ENCODE measurements at places on chromosomes 5 and 9.

GRCh38 chr9:86946201-86947145 lies 833 bp downstream of the GAS1 start:
- DNase-seq: peak; percentile 65

GRCh38 chr5:141934099-141934844 lies 10.6 kb downstream of the DELE1 start:
- DNase-seq: peak; percentile 73

- peak; percentile 14 for DNase-seq
These were observed 7.7 kb downstream of the FBXO38 start for GRCh38 chr5:148391422-148391821.

- DNase-seq: no peak
These were observed 101.7 kb upstream of the FCN2 start for GRCh38 chr9:134778841-134779411.

DNA sequence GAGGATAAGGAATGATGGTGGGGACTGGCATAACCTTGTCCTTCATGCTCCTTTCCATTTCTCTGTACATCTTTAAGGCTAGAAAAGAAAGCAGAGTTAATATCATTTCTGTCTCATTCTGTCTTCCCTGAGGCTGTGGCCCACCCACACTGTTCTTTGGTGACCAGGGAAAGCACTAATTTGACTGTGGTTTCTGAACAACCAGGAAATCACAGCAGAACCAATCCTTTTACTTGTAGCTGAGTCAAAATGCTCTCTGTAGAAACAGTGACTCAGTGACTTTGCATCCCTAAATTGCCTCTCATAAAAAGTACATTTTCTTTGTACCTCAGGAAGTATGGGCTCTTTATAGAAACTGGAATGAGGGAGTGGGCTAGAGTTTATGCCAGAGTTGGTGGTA lies 28.1 kb downstream of the IL33 start:
- no peak for DNase-seq

DNA sequence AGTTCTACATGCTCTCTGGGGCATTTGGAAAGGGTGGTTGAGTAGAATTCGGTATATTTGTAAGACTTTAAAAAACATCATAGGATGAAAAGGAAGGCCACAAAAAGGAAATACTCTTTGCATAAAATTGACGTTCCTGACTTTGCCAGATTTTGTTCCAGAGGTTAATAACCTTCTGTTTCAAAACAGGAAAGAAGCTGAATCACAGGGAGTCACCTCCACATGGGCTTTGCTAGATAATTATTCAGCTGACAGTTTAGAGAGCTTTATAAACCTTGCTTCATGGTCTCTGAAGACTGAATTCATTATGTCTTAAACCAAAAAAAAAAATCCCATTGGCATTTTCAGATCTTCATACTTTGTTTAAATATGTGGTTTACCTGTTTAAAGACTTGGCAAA lies 203.7 kb downstream of the SEMA6A start:
- DNase-seq: no peak

- peak; percentile 20 for DNase-seq
These were observed 37.3 kb upstream of the ADRA1B start for GRCh38 chr5:159878988-159879471.

GRCh38 chr9:83219154-83219923 lies 156.4 kb upstream of the RASEF start:
- DNase-seq: peak; percentile 38

DNA sequence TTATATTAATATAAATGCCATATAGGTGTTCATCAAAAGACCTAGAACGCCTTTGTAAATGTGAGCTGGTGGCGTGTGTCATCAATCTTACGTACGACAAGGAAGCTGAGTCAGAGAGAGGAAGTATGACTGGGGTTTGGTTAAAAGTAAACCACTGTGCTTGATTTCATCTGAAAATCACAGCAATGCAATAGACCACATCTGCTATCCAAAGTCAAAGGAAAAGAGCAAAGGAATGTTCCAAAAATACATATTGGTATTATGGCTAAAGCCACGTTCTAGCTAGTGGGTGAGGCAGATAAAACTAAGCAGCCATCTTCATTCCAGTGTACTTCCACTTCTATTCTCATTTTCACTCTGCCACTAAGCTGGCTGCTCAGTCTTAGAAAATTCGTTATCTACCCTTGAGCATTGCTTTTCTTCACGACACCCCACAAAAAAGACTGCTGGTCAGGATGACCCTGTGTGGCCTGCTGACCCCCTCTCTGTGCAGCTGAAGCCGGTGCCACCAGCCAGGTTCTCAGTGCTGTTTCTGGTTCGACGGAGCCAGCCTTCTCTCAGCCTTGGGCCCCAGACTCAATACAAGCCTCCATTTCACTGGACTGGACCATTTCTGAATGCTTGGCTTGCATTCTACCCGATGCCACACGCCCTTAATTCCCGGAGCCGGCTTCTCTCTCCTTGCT lies 23.8 kb downstream of the SHC3 start:
- DNase-seq: peak; percentile 21

DNA sequence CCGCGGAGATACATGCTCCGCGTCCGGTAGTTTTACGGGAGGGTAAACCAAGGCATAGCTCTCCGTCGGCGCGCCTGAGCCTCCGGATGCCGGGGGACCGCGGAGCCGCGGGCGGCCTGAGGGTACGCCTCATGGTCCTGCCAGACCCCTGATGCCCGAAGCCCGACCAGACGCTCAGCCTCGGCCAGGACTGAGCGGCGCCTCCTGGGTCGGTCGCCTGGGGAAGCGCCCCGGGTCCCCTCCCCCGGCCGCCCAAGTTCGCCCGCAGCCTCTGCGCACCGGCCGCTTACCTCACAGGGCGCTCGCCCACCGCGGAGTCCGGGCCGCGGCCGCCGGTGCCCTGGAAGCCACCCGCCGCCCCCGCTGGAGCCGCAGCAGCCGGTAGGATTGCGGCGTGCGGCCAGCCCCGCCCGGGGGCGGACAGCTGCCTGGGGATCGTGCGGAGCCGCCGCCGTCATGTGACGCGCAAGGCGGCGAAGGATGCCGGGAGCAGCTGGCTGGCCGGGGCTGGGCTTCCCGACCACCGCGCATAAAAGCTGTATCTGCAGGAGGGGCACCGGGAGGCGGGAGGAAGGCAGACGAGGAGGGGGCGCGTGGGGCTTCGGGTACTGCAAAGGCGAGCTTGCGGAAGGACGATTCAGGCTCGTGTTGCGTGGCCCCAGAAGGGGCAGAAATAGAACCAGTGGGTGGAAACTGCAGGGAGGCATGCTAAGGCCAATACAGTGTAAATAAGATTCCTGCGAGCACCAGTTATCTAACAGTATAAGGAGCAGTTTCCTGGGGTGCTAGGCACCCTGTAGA lies at the start of gene FBXO10:
TSS of gene FBXO10 (minus strand) at position 460 of the 801 bp plus-strand sequence. CDS start 34,612 bp downstream, outside the sequence.
- DNase-seq: peak; percentile 67

- no peak for DNase-seq
These were observed 48.8 kb downstream of the CD180 start for GRCh38 chr5:67147760-67148159.

DNA sequence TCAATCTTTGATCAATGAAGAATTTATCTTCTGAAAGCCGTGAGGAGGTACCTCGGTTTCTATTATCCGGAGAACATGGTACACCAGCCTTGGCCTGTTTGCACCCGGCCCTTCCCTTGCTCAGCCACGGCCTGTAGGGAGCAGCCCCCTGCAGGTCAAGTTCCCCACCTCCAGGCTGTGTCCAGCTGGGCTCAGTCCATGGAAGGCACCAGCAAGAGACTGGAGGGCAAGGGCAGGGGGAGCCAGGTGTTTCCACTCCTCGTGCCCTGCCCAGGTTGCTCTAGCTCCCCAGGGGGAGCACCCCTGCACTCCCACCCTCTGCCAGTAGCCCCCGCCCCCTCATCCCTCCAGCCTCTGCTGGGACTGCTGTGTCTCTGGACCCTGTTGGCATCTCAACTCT lies 87.3 kb upstream of the ADAMTS2 start:
- no peak for DNase-seq

GRCh38 chr5:110923971-110924370 lies 147.5 kb upstream of the TSLP start:
- no peak for DNase-seq

- peak; percentile 13 for DNase-seq
These were observed 97.8 kb upstream of the HAND1 start for GRCh38 chr5:154575546-154576428.

DNA sequence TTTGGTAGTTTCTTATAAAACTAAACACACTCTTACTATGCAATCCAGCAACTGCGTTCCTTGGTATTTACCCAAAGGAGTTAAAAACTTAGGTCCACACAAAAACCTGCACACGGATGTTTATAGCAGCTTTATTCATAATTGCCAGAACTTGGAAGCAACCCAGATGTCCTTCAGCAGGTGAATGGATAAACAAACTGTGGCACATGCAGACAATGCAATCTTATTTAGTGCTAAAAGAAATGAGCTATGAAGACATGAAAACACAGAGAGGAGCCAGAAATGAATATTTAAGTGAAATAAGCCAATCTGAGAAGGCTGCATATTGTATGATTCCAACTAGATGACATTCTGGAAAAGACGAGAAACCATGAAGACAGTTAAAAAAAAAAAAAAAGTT lies 10.7 kb downstream of the WNK2 start:
- DNase-seq: no peak

- DNase-seq: no peak
These were observed 94.3 kb upstream of the OTULINL start for GRCh38 chr5:14486996-14487896.

DNA sequence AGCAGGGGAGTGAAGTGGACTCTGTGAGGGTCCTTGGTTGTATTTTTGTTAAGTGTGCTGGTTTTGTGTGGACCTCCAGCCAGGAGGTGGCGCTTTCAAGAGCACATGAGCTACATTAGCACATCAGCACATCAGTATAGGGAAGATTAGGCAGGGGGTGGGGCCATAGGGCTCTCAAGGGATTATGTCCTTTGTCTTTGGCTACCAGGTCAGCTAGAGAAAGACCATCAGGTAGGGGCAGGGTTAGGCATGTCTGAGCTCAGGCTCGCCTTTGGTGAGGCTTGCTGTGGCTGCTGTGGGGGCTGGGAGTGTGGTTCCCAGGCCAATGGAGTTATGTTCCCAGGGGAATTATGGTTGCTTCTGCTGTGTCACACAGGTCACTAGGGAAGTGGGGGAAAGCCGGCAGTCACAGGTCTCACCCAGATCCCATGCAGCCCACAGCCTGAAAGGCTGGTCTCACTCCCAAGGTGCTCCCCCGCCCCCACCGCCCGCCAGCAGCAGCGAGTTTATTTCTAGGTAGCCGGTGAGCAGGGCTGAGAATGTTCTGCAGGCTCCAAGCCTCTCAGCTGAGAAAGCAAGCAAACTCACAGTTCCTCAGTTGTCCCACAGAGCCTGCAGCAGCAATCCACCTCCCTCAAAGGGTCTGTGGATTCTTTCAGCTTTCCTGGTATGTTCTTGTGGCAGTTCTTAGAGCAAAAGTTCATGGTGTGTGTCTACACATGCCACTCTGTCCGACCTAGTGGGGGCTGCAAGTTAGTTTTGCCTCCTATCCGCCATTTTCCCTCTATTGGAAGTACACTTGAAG lies 13.7 kb downstream of the OR1J1 start:
- peak; percentile 66 for DNase-seq

DNA sequence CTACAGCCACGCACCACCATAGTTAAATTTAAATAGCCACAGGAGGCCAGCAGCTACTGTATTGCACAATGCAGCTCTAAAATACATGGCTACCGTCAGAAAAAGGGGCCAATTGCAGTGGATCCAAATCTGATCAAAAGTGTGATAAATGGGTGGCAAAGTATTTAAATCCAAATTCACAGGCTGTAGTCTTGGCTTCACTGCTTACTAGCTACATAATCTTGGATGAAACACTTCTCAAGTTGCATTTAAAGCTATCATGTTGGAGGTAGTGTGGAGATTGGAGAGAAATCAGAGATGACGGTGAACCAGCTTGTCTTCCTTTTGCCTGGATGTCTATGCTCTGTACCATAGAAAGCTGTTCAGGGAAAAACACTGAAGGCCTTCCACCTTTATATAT lies 24.0 kb upstream of the SLC44A1 start:
- DNase-seq: no peak

DNA sequence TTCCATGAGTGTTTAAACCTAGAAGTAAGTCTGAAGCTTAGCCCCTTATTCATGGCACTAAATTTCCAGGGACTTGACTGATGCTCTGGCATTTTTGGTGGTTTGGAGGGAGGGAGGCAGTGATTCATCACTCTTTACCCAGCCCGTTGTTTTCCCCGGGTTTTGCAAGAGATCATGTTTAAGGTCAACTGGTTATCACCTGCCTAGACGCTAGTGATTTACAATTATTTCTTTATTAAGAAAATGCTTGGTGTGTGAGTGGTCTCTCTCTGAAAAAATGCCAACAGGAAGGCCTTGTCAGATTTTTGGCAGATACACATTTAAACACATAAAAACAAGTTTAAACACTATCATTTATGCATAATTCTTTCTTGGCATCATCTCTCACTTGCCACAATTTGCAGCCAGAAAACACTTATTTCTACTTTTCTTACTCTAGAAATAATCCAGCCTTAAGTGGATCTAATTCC lies 737.9 kb upstream of the ZNF608 start:
- DNase-seq: no peak

DNA sequence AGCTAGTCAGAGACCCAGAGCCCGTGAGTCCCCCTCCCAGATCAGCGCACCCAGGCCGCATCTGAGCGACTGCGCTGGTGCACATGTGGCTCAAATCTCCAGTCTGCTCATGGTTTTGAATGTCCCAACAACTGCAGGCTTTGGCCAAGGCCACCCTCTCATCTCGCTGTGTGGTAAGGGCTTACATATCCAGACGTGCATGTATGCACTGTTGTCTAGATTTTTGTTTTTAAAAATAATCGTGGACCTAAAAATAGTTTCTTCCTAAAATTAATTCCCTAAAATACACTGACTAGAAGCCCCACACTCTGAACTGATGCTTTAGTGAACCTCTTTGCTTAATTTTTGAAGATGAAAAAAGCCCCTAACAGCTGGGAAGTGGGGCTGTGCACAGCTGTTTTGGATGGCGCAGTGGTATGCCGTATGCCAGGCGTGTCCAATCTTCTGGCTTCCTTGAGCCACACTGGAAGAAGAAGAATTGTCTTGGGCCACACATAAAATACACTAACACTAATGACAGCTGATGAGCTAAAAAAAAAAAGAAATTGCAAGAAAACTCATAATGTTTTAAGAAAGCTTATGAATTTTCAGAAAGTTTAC lies 143.0 kb upstream of the LHFPL2 start:
- DNase-seq: no peak

DNA sequence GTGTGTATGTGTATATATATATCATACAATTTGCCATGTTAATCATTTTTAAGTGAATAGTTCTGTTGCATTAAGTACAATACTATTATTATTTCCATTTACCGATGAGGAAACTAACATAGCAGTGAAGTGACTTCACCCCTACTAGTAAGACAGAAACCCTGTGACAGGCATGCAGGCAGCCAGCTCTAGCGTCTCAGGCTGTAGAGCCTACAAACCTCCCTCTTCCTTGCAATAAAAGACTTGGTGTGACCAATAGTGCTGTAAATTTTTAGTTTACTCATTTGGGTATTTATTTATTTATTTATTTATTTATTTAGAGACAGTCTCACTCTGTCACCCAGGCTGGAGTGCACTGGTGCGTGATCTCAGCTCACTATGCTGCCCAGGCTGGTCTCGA lies 24.7 kb downstream of the FNBP1 start:
- DNase-seq: no peak

DNA sequence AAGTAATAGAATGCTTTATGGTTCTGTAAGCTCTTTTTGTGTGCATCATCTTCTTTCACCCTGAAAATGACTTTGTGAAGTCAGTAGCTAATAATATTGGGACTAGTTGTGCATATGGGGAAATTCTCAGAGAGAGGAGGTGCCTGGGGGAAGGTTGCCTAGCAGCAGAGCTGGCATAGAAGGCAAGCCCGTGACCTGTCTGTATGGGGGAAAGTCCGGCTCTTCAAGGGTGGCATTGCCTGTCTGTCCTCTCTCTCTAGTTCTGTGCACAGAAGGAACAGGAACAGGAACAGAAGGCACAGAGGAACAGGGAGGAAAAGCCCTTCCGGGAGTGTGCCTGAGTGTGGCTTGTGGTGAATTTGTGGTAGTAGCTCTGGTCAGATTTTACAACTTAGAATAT lies 33.1 kb downstream of the SH3GL2 start:
- DNase-seq: no peak
